ENCODE measurements at places on chromosomes 3 and 15. TPM values are rescaled to one million over a fixed set of nuclear protein-coding genes. Genes with fewer than 3 reads are reported as not detected.

DNA sequence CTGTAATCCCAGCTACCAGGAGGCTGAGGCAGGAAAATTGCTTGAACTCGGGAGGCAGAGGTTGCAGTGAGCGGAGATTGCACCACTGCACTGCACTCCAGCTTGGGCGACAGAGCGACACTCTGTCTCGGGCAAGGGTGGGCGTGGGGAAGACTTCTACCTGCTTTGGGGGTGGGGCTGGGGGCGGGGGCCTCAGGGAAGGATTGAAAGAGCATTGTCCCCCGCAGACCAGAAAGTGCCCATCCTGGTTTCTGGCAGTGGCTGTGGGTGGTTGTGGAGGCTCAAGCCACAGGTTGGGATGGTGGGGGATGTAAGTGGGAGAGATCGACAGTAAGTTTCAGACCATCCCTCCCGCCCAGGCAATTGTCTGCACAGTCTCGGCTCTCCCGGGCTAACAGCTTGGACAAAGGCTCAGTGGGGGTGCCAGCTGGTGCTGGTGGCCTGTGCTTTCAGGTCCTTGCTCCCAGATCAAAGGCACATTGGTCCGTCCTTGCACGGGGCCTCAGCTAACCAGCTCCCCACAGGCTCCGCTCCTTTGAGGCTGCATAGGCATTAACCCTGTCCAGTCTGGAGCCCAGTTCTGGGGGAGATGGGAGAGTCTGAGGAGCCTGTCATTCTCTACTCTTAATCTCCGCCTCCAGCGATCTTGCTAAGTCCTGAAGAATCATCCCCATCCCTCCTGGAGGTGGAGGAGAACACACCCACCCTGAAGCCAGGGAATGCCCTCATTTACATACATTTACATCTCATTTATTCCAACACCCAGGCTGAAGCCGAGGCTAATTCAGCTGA, 8.6 kb downstream of the SCN5A start:
- DNase-seq: no peak

DNA sequence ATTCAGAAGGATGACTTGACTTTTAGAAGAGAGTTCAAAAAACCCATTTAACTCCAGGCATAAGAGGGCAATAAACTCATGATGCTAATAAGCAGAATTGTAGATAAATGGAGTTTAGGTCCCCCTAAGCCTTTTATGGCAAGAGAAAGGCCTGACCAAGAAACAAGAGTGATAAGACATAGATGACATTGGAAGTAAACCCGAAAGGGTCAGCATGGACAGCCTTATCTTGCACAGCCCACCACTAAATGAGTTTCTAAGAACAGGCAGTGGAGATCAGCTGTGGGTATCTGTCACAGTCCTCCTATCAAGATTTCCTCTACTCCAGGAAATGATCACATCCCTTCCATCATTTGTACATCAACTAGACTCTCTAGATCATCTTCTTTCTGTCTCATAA, 457.9 kb upstream of the ADAMTS9 start:
- no peak for DNase-seq

DNA sequence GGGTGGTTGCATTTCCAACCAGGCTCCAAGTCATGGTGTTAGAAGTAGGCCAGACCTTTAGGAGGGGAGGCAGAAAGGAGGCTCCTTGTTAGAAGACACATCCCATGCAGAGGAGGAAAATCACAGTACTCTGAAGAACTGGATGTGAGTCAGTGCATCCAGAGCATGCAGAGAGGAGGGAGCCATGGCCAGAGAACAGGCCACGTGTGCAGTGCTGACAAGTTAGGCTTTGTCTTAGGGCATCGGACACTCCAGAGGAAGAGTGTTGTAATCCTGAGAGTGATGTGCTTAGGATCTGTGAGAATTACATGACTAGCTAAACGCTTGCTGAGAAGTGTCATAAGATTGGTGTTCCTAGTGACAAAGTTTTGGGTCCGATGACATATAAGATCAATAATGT, 456.5 kb upstream of the THRB start:
- no peak for DNase-seq

DNA sequence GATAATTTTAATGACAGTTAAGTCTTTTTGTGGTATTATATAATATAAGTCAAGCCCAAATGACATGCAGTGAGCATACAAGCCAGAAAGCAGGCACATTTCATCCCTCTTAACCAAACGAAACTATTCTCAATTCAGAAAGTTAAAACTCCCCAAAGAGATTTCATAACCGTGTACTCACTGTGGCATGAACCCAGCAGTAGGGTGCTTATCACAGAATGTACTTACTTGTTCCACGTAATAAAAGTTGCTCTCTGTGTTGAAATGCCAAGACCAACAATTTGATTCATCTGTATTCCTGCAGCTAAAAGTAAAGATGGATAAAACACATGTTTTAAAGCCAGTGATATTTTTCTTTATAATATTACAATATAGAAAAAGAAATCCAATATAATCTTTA, 12.1 kb downstream of the GK5 start:
- no peak for DNase-seq

DNA sequence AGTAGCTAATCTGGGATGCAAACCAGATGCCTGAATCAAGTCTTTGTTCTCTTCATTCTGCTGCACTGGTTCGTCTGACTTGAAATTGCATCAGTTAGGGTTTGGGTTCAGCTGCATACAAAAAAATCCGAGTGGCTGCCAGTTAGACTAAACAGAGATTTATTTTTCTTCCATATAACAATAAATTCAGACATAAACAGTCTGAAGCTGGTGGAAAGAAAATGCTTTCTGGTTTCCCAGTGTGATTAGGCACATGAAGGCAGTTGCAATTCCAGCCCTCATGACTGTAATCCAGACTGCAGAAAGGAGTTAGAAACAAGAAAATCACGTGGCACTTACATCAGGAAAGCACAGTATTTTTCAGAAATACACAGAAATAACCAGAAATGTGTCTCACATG, 930.7 kb downstream of the MCTP2 start:
- DNase-seq: no peak

- DNase-seq: no peak
Measured at GRCh38 chr3:45781271-45781670, 15.1 kb downstream of the SLC6A20 start.

GRCh38 chr3:49170744-49171118, 667 bp upstream of the KLHDC8B start:
- DNase-seq: no peak

GRCh38 chr3:45666757-45667431, 22.3 kb upstream of the SACM1L start:
- peak; percentile 72 for DNase-seq

GRCh38 chr3:153595186-153595815, 433.3 kb downstream of the RAP2B start:
- peak; percentile 34 for DNase-seq

DNA sequence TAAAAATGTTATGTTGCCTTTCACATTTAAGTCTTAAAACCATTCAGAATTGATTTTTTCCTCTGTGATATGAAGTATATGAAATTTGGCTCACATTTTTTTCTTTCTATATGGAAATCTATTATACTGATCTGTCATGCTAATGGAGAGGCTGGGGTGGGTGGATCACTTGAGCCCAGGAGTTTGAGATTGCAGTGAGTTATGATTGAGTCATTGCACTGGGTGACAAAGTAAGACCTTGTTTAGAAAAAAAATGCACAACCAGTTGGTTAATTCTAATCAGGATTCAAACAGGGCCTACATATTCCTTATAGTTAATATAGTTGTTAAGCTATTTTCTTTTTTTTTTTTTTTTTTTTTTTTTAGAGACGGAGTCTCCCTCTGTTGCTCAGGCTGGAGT, 230.5 kb downstream of the MFSD1 start:
- DNase-seq: no peak

- peak; percentile 68 for DNase-seq
Measured at GRCh38 chr15:57872281-57873030, 165.9 kb downstream of the POLR2M start.

- no peak for DNase-seq
Measured at GRCh38 chr3:45249391-45249790, 23.3 kb upstream of the TMEM158 start.

GRCh38 chr3:138289701-138290100, 40.0 kb downstream of the NME9 start:
- no peak for DNase-seq

DNA sequence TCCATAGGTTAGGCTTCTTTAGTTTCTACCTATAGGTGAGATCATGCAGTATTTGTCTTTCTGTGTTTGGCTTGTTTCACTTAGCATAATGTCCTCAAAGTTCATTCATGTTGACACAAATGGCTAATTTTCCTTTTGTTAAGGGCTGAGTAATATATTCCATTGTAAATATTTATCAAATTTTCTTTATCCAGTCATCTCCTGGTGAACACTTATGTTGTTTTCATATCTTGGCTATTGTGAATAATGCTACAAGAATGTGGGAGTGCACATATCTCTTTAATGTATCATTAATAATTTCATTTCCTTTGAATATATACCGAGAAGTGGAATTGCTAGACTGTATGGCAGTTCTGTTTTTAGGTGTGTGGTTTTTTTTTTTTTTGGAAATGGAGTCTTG, 250.9 kb upstream of the SEMA6D start:
- DNase-seq: no peak

GRCh38 chr15:77866186-77866585, 211.3 kb downstream of the TBC1D2B start:
- no peak for DNase-seq

DNA sequence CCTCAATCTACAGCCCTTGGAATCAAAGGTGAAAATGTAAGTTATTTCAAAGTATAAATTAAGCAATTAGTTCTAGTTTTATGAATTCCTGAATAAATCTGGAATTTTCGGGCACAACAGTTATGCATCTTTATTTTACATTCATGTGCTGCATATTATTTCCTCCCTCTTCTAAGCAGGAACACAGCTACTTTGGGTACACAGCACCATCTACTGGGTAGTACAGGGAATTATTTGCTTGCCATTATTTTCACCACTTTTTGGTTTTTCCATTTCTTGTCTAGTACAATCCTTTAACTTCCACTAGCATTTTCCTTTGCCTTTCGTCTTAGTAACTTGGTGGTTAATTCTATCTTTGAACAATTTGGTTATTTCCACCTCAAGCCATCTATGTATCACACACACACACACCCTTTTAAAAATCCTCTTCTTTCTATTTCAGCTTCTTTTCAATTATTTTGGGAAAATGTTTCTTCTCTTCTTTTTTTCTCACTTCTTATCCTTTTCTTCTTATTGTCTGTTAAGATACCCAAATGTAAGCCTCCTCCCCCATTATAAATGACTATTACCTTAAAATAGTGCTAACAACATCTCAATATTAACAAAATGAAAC, 451.0 kb downstream of the MFSD1 start:
- DNase-seq: no peak

DNA sequence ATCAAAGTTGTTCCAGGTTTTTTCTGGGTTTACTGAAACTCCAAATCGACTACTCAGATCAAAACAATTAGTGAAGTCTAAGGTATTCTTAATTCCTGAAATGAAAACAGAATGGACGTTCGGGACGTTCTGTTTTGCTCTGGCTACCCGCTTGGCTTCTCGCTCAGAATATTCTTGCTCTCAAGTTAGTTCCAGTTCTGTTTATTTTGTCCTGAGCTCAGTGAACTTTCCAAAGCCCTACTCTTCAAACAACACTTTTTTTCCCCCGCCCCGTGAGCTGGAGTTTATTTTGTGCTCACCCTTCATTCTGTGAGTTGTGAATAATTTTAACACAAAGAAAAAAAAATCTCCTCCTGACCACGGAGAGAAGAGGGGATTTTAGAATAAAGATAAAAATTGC, 72.6 kb downstream of the SAMMSON start:
- DNase-seq: peak; percentile 43

GRCh38 chr3:127573912-127574311, 16.6 kb downstream of the TPRA1 start:
- no peak for DNase-seq

- DNase-seq: no peak
Measured at GRCh38 chr3:63565220-63565619, 87.3 kb upstream of the SNTN start.

DNA sequence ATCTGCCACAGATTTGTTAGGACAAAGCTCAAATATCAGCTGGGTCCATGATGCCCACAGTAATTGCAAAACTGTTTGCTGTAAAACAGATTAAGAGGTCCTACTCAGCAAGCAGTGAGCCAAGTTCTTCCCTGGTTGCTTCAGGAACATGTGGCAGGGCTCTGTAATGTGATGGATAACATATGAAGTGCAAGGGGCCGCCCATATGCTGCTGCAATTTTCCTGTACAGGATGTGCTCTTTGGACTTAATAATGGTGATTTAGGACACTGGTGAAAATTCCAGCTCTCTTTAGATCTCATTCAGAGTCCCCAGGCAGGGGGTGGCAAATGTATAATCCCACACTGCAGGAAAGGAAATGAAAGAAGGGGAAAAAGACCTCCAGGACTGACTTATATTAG, 289.4 kb downstream of the LSAMP start:
- DNase-seq: peak; percentile 58

- no peak for DNase-seq
Measured at GRCh38 chr3:134313847-134314587, 60.2 kb downstream of the AMOTL2 start.

GRCh38 chr15:71129669-71130068, 14.4 kb downstream of the THSD4 start:
- DNase-seq: no peak

DNA sequence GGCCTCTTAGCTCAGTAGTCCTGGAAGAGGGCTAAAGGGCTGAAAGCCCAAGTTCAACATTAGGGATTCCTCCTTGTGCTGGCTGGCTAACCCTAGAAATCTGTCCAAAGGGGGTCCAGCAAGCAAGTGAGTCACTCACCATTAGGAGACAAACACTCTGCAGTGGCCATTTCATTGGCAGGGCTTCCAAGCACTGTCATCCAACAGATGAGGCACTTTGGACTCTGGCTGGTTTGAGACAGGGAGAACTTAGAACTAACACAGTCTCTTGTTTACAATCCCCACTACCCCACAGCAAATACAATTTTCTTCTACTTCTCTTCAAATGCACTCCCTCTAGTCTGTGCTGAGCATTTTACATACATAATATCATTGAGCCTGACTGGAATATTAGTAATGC, 10.1 kb upstream of the WNT5A start:
- DNase-seq: no peak

DNA sequence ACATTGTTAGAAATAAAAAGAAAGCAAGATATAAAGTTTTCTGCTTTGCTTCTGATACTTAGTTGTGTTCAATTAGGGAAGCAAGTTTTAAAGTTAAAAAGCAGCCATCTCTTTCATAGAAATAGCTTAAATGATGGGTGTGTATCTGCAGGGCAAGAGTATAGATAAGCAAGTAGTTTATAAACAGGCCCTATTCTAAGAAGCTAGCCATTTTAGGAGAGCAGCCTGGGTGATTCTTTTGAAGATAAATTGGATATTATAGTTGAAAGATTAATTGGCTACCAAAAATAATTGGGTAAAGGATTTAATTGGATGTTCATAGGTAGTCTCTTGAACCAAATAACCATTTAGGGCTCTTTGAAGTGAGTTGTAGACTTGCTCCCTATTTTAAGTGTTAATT, 5.6 kb downstream of the EIF3J start:
- no peak for DNase-seq

GRCh38 chr3:5441401-5441800, 253.9 kb downstream of the EDEM1 start:
- DNase-seq: no peak

The XCR1 gene
- 0.18 TPM for total RNA-seq

The ERC2 gene
- 2.0 TPM for total RNA-seq

The CFAP20DC gene
- 1.5 TPM for total RNA-seq

The GOLGA6D gene
- 0.09 TPM for total RNA-seq

The ZPLD1 gene
- under 0.01 TPM for total RNA-seq

The HIGD2B gene
- total RNA-seq: not detected

The HYAL3 gene
- total RNA-seq: 1.3 TPM

The ZBED2 gene
- not detected for total RNA-seq

Data from muscle of leg (tissue), 16 donors.